ENCODE measurements at places on chromosomes 1 and 21.

DNA sequence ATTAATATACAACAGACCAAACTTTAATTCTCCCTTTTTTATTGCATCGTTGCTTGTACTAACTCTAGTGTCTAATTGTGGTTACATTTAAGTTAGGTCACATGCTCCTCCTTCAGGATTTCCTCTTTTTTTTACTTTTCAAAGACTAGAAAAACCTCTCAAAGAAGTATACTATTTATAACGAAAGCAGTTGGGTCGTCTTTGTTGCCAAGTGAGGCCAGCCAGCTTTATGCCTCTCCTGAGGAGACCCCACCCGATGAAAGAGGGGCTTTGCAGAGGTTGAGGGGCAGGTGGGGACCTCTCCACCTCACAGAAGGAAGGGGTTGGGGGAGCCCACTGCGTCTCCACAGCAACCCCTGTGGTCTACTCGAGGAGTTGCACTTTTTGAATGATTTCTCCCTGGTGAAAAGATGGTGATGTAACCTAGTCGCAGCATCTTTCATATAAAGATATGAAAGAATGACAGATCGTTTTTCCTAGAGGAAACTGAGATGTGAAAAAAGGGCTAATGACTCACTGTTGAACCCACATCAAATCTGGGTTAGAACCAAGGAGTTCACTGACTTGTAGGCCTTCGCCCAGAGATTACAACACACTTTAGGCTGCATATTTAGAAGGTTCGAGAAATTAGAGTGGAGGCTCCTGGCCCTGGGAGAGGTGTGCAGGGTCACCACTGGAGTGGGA, 6.4 kb downstream of the TGFB2 start:
- DNase-seq, result no peak

DNA sequence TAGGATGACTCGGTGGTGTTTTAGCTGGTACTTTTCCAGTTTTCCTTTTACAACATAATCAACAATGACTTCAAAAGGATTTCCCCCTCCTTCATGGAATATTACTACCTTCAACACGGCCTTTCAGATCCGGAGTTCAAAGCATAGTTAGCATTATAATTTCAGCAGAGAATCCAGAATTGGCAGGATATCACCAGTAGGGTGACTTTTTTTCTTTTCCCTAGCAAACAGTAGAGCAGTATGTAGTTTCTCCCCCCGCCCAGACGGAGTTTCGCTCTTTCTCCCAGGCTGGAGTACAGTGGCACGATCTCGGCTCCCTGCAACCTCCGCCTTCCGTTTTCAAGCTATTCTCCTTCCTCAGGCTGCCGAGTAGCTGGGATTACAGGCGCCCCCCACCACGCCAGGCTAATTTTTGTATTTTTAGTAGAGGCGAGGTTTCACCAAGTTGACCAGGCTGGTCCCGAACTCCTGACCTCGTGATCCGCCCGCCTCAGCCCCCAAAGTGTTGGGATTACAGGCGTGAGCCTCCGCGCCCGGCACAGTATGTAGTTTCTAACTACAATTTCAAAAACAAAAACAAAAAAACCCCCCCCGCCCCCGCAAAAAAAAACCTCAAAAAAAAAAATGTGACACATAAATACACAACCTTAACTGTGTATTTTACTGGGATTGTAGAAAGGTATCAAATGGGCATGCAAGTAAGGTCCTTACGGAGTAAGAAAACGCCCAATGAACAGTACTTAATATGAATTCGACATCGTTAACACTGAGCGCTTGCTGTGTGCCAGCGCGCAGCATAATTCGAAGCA, 1.5 kb upstream of the COX20 start:
- peak; percentile 19 for DNase-seq

DNA sequence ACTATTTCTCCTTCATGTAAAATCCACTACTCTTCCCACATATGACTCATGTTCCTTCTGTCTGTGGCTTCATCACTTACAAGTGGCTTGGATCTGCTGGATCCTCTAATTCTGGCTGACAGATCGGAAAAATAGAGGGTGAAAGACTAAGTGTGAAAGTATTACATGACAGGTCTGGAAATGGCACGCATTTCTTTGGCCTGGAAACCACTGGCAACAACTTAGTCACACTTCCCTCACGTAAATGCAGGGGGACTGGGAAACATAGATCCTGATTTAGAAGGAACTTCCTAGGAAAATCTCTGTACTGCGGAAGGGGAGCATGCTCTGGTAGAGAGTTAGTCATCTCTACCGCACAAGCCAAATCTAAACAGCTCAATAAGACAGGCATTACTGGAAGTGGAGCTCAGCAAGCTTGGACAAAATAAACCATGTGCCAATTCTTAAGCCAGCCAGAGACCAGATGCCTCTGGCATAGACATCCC, 305.4 kb upstream of the PTBP2 start:
- no peak for DNase-seq

GRCh38 chr1:238264951-238265350, 374.2 kb upstream of the ZP4 start:
- no peak for DNase-seq

GRCh38 chr1:203926025-203926540, 64.7 kb downstream of the SNRPE start:
- DNase-seq, result no peak

DNA sequence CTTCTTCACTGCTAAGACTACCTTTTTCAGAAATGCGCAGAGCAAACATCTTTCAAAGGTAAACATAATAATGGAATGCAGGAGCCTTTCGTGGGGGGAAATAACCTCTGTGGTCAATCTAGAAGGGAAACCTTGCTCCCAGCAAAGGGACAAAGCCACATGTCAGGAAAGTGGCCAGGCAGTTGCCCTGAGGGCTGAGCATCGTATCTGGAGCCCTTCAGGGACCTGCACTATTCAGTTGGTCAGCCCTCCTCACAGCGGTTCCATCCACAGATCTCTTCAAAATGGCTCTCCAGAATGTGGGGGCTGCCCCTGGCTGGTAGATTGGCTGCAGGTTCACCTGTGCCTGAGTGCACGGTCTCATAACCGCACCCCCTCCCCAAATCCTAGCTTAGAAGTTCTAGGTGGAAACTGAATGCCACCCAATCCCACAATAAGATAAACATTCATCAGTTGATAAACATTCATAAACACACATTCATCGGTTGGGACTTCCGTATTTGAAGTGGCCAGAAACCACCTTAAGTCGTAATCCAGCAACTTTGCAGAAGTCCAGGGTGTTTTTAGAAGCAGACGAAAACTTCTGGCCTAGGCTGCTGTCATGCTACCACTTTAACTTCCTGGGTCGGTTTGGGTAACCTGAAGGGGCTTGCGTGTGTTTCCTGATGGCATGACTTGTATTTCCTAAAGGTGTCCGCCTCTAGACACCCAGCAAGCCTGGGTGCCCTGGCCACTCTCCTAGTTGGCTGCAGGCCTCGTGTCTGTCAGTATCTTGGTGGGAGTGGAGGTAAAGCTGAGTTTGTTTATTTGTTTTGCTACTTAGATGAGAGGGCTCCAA, 50.5 kb downstream of the RASSF5 start:
- peak; percentile 37 for DNase-seq

DNA sequence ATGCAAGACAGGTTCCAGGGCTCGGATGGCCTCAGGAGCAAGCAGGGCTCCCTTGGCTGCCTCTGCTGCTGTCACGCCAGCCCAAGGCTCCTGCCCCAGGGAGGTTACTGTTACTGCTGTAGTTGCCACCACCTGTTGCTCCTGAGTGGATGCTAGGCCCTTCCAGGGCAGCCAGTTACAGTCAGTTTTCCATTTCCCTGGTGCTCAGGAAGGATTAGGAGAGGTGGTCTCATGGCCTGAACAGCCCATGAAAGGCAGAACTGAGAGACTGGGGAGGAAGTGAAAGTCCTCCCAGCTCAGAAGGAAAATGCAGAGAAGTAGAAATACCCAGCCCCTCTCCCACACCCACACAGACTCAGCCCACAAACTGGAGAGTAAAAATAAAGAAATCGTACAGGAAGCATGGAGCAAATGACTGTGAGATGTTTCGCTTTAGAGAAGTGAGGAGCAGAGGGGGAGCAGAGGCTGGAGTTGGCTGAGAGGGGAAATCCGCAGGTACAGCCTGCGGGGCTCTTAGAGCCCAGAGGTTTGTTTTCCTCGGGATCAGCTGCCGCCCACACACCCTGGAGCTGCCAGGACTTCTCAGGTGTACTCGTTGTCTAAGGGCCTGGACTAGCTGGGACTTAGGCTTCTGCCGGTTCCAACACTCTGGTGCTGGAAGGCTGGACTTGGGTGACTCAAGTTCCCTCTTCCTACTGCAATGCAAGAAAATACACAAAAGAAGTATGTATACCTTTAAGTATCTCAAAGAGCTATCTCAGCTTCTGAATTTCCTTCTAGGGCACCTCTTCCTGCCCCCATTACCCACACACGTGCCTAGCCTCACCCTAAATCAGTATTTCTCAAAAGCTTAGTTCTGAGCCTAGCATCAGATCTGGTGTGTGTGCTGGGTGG, 2.3 kb downstream of the IL6R start:
- no peak for DNase-seq

GRCh38 chr1:53575141-53575954, 116.1 kb downstream of the DMRTB1 start:
- DNase-seq, result no peak

DNA sequence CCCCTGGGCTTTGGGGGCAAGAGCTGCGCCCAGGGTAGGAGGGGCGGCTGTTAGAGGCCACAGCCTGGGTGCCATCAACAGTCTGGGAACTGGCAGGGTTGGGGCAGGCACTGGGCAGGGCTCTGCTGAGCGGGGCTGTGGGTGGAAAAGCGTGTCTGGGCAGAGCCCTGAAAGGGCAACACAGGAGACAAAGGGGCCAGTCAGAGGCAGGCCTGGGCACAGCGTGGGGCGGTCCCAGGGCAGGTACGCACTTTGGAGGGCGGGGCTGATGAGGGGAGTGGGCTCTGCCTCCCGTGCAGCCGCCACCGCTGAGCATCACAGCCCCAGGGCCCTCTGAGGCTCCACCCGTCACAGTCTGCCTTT, 13.9 kb downstream of the CELSR2 start:
- DNase-seq, result no peak
